ENCODE measurements at places on chromosomes 16 and 17.

GRCh38 chr17:43877031-43877430, 30.1 kb downstream of the CD300LG start:
- DNase-seq = no peak

GRCh38 chr16:74271872-74272271, 24.7 kb upstream of the PSMD7 start:
- DNase-seq = no peak

- no peak for DNase-seq
Measured at GRCh38 chr17:62824290-62825131, 16.4 kb upstream of the MARCHF10 start.

GRCh38 chr17:66548659-66549310, 246.4 kb downstream of the PRKCA start:
- no peak for DNase-seq

GRCh38 chr17:60747069-60747808, 69.6 kb downstream of the BCAS3 start:
- DNase-seq = no peak

DNA sequence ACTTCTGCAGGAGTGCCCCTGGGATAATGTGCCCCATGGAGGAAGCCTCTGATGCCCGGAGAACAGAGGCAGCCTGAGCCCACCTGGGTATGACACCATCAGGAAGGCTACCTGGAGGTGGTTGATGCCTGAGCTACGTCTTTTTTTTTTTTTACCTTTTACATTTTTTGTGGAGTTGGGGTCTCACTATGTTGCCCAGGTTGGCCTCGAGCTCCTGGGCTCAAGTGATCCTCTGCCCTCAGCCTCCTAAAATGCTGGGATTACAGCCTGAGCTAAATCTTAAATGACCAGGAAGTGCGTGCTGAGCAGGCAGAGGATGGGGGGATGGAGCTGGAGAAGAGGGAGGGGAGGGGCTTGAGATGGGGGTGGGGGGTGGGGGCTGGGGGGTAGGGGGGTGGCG, 32.7 kb downstream of the ABCC6 start:
- DNase-seq = no peak

DNA sequence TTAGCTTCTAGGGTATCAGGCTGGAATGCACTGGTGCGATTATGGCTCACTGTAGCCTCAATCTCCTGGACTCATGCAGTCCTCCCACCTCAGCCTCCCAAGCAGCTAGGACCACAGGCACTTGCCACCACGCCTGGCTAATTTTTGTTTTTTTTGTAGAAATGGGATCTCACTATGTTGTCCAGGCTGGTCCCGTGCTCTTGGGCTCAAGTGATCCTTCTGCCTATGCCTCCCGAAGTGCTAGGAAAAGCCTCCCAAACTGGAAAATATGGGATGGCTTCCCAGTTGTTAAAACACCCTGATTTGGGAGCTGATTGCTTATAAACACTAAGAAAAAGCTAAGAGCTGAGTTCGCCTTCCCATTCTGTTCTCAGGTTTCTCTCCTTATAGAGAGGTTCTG, 6.6 kb upstream of the ZNF263 start:
- no peak for DNase-seq

DNA sequence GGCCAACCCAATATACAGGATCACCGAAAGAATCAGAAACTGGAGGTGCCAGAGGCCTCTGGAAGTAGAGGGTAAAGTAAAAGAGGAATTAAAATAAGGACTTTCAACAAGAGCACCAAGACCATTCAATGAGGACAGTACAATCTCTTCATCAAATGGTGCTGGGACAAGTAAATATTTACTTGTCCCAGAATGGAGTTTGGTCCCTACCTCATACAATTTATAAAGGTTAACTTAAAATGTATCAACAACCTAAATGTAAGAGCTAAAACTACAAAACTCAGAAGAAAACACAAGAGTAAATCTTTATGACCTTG, 56.5 kb downstream of the USP31 start:
- DNase-seq = no peak

- no peak for DNase-seq
Measured at GRCh38 chr16:65023802-65024201, 98.1 kb downstream of the CDH11 start.

DNA sequence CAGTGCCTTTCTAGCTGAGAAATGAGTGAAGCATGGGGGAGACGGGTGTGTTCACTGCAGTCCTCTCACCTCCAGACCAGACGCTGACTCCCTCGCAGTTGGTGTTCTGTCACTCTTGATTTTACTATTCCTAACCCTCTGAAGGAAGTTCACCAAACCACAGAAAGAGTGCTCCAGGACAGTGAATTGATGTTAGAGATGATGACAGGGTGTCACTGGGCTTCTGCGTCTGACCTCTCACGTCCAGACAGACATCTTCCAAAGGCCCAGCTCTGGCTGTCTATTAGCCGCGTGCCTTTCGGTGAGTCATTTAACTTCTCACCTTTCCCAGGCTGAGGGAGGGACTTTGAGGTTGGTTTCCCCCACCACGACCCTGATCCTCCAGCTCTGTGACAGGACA, 8.2 kb downstream of the CRAMP1 start:
- DNase-seq = no peak

DNA sequence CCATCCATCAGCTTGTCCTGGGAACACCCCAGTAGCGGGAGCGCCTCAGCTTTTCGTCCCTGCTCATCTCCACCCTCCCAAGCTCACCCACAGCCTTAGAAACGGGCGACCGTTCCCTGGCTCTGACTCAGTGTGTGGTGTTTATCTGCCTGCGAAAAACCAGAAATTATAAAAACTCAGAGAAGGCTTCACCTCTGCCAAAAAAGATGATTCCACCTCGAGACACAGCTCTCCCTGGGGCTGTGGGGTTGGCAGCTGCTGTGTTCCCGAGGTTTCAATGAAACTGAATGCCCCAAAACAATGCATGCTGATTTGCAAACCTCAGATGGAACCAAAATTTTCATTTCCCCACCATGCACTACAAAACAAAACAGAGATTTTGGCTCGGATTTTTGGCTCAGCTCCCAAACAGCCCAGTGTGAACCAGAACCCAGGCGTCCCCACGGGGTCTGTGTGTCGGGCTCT, 62.4 kb upstream of the MED9 start:
- no peak for DNase-seq

DNA sequence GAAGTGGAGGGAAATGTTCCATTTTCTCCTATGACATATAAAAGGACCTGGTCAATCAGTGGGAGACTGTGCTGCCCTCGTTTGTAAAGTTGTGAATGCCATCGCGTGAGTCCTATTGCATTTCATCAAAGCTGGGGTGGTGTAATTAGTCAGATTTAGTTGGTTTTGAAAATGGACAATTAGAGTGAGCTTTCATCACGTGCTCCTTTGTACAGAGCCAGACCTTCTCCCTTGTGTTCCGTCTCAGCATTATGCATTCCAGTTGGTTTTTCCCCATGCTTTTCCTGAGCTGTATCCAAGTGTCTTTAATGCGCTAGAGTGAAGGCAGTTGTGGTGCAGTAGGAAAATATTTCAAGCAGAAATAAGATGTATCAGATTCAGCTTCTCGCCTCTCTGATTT, 10.4 kb downstream of the SEC14L1 start:
- no peak for DNase-seq

- no peak for DNase-seq
Measured at GRCh38 chr17:5485270-5486205, at the start of gene DERL2. TSS of gene DERL2 (minus strand) at chr17:5486178. CDS start at chr17:5486161, 17 bp downstream.

DNA sequence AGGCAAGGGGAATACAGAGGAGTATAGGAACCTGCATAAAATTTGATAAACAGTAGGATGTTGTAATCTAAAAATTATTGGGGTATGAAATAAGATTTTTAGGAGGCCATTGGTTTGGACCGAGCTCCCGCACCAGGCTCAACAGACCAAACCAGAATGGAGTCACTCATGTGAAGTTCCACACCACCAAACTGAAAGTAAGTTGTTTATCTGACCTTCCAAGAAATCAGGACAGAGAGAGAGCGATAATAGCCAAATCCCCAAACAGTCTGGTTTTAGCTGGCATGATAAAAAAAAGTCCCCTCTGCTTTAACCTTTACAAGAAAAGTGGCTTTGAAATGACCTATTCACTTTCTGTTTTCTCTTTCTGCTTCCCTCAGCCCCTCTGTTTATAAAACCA, 45.7 kb upstream of the SIAH1 start:
- DNase-seq = no peak

- no peak for DNase-seq
Measured at GRCh38 chr16:71911121-71911520, 15.8 kb downstream of the IST1 start.

DNA sequence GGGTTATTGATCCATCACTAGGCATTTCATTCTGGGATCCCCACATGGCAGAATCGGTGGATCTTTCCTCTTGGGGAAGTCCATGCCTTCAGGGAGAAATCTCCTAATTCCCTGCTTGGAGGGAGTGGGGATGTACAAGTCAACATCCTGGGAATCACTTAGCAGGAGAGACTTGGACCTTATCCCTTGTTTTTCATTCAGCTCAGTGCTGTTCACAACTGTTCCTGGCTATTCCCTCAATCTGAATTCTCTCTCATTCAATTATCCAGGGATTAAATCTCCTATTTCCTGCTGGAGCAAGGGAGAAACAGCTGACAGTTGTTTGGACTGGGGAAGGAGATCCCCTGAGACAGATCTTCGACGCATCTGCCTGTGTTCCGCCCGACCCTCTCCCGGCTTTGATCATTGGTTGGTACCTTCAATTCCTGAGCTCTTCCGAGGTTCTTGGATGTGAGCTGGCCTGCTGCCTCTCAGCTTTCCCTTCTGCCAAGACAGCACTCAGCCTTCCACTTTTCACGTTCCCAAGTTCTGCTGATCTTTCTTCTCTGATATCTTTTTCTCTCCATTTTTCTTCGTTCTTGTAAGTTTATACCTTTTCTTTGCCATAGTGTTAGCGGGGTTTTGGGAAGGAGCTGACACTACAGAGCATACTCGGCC, 115.4 kb upstream of the GNAO1 start:
- DNase-seq = no peak

- no peak for DNase-seq
Measured at GRCh38 chr17:284676-285355, 67.8 kb downstream of the RPH3AL start.

DNA sequence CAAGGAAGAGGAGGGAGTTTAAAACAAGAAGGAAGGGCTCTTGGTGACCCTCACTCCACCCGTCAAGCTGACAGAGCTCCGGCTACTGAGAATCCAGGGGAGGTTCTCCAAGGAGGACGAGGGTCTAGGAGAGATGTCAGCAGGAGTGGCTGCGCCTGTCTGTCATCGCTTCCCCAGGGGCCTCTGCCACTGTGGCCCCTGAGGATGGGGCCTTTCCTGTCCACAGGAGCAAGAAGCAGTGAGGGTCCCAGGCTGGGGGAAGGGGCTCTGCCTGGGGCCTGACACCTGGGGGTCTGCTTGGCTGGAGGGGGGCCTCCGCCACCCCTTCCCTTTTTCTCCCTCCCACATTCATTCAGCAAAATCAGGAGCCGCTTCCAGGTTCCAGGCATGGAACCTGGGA, 66.5 kb upstream of the TNRC6C start:
- DNase-seq = no peak

DNA sequence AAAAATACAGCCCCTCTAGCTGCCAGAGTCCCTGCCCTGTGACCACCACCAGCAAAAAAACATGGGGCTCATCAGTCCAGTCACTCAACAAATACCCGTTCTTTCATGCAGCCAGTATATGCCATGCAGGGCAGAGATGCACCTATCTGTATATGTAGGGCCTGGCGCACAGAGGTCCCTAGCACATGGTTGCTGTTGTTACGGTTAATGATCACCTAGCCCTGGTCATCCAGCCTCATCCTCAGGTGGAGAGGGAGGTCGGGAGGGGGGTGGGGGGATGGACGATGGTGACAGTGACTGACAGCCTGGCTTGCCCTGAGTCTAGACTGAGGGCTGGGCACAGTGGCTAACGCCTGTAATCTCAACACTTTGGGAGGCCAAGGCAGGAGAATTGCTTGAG, 1.5 kb downstream of the SDR42E2 start:
- DNase-seq = no peak

DNA sequence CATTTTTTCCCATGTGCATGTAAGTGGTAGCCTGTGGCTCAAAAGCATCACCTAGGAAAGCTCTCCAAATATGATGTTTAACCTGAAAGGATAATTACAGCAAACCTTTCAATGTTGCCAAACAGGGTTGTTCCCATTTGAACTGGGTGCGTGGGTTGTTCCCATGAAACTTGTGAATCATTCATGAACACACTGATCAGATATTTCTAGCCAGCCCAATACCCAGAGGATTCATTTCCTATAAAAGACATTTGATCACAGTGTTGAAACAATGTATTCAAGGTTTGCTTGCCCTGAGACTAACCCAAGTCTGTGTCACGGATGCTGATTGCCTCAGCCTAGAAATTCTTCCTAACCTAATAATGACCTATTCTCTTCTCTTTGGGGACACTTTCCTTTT, 12.9 kb downstream of the KRT39 start:
- DNase-seq = no peak

Data from KG1 (cell line).